ENCODE measurements at places on chromosomes 1 and 21.

DNA sequence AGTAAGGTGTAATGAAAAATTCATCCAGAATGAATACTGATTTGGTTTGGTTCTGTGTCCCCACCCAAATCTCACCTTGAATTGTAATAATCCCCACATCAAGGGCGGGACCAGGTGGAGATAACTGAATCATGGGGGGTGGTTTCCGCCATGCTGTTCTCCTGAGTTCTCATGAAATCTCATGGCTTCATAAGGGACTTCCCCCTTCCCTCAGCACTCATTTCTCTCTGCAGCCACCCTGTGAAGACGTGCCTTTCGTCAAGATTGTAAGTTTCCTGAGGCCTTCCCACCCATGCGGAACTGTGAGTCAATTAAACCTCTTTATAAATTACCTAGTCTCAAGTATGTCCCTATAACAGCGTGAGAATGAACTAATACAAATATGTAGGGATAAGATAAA, 5.5 kb upstream of the SYNJ1 start:
- DNase-seq, result no peak

DNA sequence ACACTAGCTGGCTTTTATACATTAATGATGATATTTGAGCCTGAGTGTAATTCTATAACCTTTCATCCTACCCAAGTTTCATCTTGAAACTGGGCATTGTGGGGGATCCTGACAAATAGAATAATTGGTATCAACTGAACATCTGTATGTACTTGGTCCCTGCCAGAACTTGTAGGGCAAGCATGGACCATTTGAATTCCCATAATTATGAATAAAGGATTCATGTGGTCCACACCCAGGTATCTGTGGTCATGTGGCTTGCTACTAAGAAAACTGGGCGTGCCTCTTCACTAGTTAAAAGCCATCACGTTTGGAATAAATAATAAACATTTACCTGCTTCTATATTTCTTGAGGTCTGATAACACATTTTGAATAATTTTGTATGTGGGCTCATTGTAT, 20.6 kb upstream of the VTCN1 start:
- DNase-seq, result no peak

DNA sequence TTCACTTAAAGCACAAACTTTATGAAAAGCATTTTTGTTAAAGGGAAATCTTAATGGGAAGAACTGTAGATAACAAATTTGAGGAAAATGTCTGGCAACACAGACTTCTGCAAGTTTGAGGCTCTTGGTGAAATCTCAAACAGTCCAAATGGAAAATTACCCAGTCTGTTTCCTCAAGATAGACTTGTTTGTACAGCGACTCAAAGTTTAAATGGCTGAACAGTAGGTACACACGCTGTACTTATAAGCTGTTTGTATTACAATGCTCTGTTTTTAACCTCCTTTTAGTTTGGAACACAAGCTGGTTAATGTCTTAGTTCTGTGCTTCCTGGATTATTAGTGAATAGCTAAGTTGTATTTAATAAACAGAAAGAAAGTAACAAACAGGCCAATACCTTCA, 217.1 kb downstream of the NFIA start:
- DNase-seq, result no peak

GRCh38 chr1:9135073-9135836, 6.4 kb upstream of the GPR157 start:
- no peak for DNase-seq

DNA sequence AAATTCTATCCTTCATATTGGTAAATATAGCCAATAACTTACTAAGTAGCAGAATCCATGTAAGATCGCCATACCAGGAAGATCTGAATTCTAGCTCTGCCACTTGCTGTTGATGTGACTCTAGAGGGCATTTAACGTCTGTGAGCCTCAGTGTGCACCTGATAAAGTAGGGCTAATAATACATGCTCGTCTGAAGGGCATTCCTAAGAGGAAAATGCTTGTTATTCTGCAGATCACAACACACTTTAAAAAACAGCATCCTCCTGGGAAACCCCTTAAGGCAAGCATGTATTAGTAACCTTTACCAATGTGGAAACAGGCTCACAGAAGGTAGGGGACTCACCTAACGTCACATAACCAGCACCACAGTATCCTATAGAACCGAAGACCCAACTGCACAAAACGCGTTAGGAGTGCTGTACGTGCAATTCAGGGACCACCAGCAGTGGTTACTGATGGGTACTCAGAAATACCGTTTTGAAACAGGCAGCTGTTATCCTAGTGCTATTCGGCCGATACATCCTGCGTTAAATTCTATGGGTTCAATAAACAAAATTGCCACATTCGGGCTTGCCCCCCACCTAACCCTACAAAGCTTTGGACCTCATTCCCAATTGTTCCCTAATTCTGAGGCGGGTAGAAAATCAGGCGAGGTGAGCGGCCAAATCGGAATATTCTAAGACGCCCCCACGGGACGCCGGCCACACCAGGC, 758 bp downstream of the DEPDC1 start:
- DNase-seq, result no peak

- DNase-seq, result no peak
Measured at GRCh38 chr1:214248311-214249085, 32.5 kb upstream of the SMYD2 start.

- DNase-seq, result no peak
Measured at GRCh38 chr1:172887162-172887561, 163.6 kb downstream of the TNFSF18 start.

DNA sequence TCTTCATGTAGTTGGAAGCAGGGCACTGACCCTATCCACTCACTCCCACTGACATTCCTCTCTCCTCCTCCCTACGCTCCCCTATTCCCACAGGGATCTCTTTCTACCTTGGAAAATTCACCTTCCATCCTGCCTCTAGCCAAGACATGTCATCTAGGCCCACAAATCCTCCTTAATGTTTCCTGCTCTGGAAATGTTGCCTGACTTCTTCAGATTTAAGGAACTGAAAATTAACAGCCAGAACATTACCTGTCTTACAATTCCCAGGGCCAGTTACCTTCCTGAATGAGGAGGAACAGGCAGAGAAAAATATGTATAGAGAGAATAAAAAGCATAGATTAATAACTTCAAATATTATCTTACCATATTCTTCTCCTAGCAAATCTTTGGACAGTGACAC, 147.3 kb downstream of the MRPL39 start:
- no peak for DNase-seq

GRCh38 chr1:13687151-13687715, 12.8 kb upstream of the PRDM2 start:
- DNase-seq, result no peak

- no peak for DNase-seq
Measured at GRCh38 chr1:115062542-115063004, 26.7 kb downstream of the TSPAN2 start.

- DNase-seq, result no peak
Measured at GRCh38 chr1:221117548-221117951, 238.3 kb downstream of the HLX start.

GRCh38 chr1:187390215-187390818, 561.6 kb downstream of the PLA2G4A start:
- DNase-seq, result no peak

DNA sequence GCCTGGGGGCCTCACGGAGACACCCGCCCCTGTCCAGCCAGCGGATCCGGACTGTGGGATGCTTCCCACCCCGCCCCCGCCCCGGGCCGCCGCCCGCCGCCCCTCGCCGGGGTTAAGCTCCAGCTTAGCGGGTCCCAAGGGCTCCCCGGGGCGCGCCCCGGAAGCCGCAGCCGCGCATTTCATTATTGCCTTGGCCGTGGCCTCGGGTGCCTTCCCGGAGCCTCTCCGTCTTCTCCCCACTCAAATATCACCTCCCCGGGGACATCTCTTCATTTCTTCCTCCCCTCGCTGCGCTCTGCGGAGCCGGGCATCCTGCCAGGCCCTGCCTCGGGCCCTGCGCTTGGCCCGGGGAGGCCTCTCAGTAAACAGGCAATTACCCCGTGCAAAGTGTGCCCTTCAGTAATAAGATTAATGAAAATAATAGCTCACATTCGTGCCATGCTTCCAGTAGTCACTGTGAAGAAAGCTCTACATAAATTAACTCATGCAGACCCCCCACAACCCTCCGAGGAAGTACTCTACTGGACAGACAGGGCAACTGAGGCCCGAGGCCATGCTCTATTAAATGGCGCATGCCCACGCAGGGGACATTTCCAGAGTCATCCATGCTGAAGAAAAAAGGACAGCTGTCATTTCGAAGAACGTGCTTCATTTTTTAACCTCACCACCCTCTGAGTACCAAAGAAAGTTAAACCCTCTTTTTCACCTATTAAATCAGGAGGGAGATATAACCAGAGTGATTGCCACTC, 49.9 kb upstream of the LAPTM5 start:
- DNase-seq, result no peak

DNA sequence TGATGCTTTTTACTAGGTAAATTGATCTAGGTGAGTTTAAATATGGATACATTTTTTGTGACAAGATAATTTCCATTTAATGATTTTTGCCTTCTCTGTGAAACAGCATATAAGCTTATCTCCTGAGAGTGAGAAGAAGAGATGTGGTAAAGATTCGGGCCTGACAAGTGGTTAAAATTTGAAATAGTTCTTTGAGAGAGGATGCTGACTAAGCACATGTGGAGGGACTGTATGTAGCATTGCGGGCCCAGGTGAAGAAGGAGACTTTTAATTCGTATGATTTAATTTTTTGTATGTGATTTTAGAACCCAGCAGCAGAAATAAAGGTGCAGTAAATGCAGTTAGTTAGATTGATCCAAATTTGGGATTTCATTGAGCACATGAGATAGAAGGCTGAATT, 51.9 kb downstream of the RPRD2 start:
- DNase-seq, result no peak

DNA sequence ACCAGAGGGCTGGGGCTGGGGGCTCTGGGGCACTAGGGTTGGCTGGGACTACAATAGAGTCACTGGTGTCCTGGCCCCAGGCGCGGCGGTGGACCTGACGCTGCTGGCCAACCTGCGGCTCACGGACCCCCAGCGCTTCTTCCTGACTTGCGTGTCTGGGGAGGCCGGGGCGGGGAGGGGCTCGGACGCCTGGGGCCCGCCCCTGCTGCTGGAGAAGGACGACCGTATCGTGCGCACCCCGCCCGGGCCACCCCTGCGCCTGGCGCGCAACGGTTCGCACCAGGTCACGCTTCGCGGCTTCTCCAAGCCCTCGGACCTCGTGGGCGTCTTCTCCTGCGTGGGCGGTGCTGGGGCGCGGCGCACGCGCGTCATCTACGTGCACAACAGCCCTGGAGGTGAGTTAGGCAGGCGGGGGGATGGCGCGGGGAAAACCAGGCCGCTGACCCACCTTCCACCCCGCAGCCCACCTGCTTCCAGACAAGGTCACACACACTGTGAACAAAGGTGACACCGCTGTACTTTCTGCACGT, 4.1 kb downstream of the TIE1 start:
- no peak for DNase-seq

DNA sequence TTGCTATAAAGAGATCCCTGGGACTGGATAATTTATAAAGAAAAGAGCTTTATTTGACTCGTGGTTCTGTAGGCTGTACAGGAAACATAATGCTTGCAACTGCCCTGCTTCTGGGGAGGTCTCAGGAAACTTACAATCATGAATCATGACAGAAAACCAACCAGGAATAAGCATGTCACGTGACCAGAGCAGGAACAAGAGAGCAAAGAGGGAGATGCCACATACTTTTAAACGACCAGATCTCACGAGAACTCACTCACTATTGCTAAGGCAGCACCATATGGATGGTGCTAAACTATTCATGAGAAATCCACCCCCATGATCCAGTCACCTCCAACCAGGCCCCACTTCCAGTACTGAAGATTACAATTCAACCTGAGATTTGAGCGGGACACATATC, 49.8 kb upstream of the RCC1 start:
- DNase-seq, result no peak

DNA sequence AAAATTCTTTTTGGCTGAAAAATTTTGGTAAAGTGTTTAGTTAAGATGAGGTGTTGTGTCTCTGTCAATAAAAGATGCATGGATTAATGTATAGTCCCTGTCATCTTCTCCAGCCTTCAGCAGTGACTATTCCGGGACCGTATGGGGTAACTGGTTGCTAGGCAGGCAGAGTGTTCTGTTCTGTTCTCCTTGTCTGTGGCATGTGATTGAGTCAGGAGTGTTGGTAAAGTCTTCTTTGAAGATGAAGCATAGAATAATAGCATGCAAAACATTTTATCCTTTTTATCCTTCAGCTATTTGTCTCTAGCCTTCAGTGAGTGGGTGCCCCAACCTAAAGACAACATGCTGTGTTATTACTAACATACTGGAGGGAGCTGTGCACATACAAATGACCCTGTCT, 74.6 kb downstream of the RGL1 start:
- no peak for DNase-seq

GRCh38 chr1:100852976-100853375, 41.7 kb downstream of the EXTL2 start:
- DNase-seq, result no peak

All from pons (tissue), 1 donor.